ENCODE measurements at places on chromosomes 1 and 21.

- no peak for DNase-seq
Measured at GRCh38 chr1:60841116-60842046, 241.0 kb upstream of the NFIA start.

DNA sequence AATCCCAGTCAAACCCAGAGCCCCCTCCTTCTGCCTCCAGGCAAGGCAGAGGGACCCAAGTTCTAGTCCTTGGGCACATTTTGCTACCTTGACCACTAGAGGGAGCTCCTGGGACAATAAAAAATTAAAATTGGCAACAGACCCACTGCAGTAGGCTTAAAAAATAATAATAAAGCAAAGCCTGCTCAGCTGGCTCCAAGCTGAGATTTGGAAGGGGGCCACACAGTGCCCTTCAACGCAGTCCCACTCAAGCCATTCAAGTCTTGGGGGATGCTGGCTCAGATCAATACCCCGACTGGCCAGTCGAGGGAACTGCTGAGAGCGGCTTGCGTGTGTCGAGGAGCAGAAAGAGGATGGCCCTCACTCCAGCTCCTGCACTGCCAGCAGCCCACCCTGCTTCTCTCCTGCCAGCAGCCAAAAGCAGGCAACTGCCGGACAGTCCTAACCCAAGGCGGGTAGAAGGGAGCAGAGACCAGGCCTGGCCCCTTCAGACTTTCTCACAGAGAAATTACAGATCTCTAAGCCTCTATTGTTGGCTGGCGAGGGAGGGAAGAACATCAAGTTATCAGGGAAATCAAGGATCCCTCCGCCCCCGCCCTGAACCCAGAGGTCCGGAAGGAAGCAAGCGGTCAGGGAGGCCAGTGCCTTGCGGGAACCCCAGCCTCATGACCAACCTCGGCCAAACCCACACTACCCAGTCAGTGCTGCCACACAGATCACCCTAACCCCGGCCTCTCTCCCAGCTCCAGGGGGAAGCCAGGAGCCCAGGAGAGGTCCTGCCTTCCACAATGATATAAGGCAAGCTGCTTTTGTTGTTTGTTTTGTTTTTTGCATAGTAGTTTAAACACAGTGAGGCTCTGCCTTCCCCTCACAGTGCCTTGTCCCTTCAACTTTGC lies 4.9 kb upstream of the ALDH4A1 start:
- no peak for DNase-seq

DNA sequence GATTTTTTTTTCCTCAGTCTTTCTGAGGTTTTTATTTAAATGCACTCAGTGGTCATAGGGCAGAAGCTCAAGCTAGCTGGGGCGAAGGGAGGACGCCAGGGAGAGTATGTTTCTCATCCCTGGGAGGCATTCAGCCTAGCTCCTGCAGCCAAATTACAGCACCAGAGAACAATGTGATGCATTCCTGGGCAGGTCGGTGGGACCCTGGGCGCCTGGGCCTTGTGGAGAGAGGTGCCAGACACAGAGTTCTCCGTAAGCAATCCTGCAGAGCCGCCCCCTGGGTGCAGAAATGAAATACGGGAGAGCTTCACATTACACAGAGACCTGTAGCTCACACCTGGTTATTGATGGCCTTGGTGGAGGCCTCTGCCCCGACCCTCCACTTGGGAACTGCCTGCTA lies 15.5 kb downstream of the WNT2B start:
- no peak for DNase-seq

GRCh38 chr1:223256034-223256433 lies 107.9 kb downstream of the SUSD4 start:
- DNase-seq: no peak

- no peak for DNase-seq
Measured at GRCh38 chr1:53662951-53663350, 76.0 kb downstream of the GLIS1 start.

GRCh38 chr1:13517193-13517812 lies 3.5 kb upstream of the LRRC38 start:
- DNase-seq: no peak

- no peak for DNase-seq
Measured at GRCh38 chr1:225879521-225880221, 2.5 kb downstream of the TMEM63A start.

DNA sequence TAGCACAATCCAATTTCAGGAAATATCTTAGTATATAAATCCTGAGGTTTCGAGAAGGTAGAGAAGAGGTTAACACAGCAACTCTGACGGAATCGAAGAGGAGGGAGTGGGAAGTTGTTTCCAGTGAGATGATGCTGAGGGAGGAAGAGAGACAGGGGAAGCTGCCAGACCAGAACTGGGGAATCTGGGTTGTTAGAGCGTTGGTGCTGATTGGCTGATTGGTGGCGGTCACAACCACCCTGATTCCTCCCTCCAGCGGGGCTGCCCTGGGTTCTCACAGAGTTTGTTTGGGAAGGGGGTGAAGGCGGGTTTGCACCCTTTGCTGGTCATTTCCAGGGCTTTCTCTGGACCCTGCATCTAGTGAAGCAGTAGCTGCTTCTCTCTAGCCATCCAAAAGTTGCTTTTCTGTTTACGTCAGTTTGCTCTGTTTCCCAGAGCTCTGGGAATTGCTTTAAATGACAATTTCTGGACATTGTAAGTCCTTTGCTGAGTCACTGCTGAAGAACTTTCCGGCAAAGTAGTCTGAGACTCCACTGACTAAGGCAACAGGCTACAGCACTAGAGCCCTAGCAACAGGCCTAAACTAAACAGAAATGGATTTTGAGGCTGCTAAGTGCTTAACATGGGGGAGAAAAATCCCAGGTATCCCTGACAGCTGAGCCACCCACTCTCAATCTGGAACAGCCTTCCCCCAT lies 90.1 kb downstream of the TENT5C start:
- DNase-seq: no peak

GRCh38 chr1:116988248-116988647 lies 13.3 kb upstream of the CD101 start:
- no peak for DNase-seq

GRCh38 chr1:162229549-162229948 lies 147.1 kb downstream of the SPATA46 start:
- DNase-seq: no peak

GRCh38 chr1:180154003-180154324 lies 705 bp upstream of the QSOX1 start:
- DNase-seq: no peak

GRCh38 chr1:70778934-70779333 lies 268.7 kb downstream of the PTGER3 start:
- no peak for DNase-seq

DNA sequence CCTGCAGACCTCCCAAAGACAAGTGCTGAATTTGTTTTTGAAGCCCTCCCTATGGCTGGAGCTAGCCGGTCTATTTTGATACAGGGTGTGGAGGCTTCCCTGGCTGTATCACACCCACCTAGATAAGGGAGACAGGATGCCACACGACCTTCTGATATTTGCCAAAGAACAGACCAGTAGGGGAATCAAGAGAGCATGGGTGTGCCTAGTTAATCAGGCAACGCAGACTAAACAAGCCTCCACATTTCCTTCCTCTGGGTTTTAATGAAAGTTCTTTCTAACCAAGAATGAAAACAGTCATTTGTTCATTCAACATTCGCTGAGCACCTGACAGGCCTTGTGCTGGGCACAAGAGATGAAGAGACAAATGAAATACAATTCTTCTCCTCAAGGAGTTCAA lies 446.8 kb downstream of the PLPP3 start:
- no peak for DNase-seq

DNA sequence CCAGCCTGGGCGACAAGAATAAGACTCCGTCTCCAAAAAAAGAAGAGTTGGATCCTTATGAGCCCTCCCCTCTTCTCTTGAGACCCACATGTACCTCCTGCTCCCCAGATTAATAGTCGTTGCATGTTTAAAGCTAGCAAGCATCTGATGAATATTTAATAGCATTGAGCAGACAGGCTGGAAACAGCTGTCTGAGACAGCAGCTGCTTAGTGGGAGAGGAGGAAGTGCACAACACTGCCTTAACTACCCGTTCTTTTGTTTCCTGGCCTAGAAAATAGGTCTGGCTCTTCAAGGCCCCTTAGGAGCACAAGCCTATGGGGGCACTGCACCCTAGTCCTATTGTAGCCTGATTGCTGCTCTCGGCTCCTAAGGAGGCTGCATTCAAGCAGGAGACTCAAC lies 17.3 kb upstream of the TMEM39B start:
- DNase-seq: no peak

DNA sequence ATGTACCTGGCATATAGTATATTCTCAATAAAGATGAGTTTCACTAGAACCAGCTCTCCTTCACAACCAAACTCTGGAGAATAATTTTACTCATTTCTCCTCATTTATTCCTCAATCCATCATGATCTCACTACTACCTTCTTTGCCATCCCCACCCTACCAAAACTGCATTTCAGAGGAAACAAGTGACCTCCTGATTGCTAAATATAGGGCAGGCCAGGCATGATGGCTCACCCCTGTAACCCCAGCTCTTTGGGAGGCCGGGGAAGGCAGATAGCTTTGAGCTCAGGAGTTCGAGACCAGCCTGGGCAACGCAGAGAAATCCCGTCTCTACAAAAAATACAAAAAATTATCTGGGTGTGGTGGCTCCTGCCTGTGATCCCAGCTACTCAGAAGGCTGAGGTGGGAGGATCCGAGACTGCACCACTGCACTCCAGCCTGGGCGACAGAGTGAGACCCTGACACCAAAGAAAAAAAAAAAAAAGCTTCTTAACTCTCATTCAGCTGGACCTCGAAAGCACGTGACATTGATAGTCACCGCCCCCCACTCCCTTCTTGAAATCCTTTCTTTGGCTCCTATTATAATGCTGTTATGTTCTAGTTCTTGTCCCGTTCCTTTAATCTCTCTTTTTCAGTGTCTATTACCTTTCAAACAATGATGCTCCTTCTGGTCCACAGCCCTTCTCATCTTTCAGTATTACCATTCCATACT lies 2.1 kb downstream of the TESK2 start:
- no peak for DNase-seq

DNA sequence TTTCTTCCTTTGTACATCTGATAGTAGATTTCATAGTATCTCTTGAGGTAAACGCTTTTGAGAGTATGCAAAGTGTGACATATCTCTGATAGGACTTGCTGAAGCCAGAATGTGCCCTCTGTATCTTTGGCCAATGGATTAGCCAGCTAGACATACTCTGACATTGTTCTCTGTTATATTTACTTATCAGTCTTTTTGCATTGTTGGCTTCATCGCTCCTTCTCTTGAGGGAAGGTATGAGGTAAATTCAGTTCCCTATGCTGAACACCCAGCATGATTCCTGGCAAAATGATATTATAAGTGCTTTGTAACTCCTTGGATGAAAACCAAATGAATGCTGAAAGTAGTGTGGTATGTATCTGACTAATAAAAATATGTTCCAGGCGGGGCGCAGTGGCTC lies 163.2 kb upstream of the CACYBP start:
- DNase-seq: no peak

GRCh38 chr21:14313300-14313699 lies 69.6 kb downstream of the HSPA13 start:
- no peak for DNase-seq

GRCh38 chr21:41805643-41806042 lies 38.8 kb upstream of the RIPK4 start:
- DNase-seq: no peak

DNA sequence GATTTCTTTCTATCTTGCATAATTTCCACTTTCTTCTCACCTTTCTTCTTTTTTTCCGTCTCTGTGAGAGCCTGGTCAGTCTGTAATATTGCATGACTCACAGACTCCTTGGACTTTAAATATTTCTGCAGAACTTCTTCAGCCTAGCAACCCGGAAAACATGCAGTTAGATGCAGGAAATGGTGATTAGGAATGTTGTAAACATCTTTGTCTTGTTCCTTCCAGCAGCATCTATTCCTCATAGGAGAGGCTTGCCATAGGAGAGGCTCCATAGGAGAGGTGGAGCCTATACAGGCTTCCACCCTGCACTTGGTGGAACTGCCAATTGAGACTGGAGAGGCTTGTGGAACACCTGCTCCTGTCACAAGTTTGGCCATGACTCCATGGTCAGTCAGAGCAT lies 10.0 kb downstream of the GBP5 start:
- DNase-seq: no peak

DNA sequence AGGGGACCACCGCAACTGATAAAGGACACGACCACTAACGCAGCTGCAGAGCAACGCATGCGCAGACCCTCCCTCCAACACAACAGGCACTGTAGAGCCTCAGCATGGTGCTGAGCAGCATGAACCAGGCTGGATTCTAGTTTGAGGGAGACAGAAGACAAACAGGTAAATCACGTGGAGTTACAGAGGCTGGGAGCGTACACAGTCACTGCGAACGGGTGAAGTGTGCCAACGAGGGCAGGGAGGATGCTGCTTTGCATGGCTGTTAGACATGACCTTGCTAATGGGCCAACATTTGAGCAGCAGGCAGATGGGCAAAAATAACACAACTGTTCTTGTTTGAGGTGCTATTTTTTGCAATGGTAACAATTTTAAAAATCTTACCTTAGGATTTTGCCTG lies 55.2 kb upstream of the NADK start:
- DNase-seq: no peak

DNA sequence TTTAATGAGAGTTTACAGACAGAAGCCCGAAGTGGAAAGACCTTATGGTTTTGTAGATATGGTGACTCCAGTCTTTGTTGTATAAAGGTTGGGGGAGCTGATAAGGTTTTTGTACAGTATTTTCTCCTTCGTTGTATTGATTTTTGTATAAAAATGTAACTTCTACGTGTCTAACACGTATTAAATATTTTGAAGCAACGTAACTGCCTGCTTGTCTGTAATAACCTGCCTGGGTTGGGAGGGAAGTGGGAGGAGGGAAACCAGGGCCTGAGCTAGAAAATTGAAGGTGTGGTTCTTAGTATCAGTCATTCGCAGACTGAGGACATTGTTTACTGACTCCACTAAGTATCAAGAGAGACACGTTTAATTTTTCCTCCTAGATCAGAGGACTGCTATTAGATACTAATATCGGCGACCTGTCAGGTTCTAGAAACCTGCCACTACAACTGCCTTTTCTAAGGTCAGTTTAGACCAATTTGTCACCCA lies 2.2 kb downstream of the IER5 start:
- no peak for DNase-seq

- no peak for DNase-seq
Measured at GRCh38 chr1:43305926-43306687, 5.3 kb downstream of the TIE1 start.

- no peak for DNase-seq
Measured at GRCh38 chr1:47438165-47439016, 547 bp downstream of the FOXD2 start.

- no peak for DNase-seq
Measured at GRCh38 chr1:185158800-185159199, 1.8 kb downstream of the SWT1 start.

DNA sequence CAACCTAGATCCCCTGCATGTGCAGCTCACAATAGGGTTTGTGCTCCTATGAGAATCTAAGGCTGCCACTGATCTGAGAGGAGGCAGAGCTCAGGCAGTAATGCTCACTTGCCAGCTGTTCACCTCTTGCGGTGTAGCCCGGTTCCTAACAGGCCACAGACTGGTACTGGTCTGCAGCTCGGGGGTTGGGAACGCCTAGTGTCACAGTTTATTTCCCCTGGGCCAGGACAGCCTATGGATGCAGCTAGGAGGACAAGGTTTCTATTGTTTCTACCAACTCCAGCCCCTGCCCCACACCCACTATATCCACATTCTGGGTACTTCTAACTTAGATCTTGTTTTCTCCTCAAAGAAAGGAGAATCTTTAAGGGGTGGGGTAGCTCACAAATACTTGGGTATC lies 58.7 kb upstream of the PRRC2C start:
- no peak for DNase-seq
